ENCODE measurements at places on chromosomes 7 and 10.
A peak's percentile ranks its signal among the peaks of the same experiment; 100 is the strongest.

DNA sequence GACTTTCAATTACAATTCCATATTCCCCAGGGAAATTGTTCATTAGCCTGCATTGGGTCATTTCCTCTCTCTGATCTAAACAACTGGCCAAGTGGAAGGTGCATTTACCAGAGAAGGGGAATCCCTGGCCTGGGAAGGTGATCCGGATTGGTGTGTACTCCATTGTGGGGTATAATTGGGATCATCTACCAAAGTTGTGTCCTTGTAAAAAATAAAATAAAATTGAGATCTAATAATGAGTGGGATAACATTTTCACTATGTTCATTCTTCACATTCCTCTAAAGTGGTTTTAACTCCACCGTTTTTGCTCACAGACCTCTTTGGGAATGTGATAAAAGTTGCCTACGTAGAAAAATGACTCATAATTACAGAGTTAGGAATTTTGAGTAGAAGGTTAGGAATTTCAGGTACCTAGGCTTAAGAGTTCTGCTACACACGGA lies 22.8 kb downstream of the ARL5B start:
- no peak for DNase-seq

- DNase-seq: no peak
These were observed 200.4 kb downstream of the FAM107B start for GRCh38 chr10:14574291-14574690.

- peak; percentile 34 for DNase-seq
These were observed 38.4 kb upstream of the GDF10 start for GRCh38 chr10:47261556-47261955.

- no peak for DNase-seq
These were observed 92.9 kb upstream of the ADAM12 start for GRCh38 chr10:126481181-126481580.

DNA sequence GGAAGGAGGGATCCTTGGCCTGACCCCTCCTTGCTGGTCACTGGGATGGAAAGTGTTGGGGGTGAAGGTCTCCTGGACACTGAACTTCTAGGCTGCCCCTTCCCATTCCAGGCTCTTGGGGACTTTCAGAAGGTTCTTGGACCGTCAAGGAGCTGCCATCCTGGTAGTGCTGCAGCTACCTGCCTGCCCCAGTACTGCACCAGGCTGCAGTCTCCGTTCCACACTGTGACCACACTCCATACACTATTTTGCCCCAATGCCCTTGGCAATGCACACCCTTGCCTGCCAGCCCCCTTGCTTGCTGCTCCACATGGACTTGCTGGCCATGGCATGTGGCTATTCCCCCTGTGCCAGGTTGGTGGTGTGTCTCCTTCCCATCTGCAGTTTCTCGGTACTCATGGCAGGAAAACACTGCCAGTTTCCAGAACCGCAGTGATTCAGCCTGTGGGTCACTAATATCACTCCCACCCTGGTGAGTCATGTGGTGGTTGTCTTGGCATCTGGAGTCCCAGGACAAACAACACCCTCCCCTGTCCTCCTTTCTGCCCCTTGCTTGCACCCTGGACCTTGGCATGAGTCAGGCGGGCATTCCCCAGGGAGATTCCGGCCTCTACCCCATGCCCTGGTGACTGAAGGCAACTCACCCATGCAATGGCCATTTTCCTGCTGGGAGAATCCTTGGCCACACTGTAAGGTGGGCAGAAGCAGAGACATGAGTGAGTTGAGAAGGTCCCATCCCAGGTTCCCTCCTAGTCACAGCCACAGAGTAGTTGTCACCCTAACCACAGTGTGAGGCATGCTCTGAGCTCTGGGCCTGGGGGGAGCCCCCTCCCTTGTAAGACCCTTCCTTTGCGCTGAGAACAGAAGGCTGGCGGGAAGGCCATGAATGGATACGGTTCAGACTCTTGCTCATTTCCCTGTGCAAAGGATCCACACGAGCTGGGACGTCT lies 32.8 kb downstream of the GOLGA7B start:
- no peak for DNase-seq

DNA sequence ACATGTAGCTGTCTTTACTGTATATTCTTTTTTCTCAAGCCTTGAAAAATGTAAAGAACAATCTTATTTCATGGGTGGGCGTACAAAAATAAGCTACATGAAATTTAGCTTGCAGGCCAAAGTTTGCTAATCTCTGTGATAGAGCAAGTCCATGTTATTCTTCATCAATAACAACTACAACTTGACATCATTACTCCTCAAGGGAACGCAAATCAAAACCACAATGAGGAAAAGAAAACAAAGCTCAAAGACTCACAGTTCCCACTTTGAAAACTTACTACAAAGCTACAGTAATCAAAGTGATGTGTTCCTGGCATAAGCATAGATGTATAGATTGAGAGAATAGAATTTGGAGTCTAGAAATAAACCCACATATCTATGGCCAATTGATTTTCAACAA lies 62.5 kb downstream of the GNA12 start:
- no peak for DNase-seq

DNA sequence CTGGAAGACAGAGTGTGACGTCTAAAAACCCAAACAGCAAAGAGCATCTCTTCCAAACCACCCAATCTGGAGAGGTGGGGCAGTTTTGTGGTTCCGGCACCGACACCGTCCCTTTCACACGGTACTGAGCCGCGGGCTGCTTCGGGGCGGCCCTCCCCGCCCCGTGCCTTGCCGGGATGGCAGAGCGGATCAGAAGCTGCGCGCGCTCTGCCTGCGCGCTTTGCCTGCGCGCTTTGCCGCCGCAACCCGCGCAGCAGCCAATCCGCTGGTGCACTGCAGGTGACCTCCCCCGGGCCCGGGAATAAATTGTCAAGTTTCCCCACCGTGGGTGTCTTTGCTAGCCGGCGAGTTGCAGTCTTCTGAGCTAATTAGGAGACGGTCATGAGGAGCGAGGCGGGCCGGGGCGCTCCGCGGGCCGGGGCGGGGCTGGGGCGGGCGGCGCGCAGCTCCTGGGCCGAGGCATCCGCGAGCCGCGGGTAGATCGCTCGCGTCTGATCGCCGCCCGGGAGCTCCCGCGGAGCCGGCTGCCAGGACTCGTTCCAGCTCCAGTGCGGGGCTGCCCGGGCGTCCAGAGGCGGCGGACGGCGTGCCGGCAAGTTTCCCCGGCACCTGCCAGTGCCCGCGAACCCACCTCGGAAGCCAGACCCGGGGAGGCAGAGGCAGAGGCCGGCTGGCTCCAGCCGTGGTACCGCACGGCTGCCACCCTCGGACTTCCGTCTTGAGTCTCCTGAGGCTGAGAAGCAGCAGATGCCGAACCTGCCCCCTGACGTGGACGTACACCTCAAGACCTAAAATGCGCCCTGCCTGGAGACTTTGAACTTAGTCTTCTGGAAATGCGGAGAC lies 536.0 kb upstream of the GALNT17 start:
- DNase-seq: no peak

GRCh38 chr7:96707901-96708774 lies 1.5 kb downstream of the SEM1 start:
- no peak for DNase-seq

DNA sequence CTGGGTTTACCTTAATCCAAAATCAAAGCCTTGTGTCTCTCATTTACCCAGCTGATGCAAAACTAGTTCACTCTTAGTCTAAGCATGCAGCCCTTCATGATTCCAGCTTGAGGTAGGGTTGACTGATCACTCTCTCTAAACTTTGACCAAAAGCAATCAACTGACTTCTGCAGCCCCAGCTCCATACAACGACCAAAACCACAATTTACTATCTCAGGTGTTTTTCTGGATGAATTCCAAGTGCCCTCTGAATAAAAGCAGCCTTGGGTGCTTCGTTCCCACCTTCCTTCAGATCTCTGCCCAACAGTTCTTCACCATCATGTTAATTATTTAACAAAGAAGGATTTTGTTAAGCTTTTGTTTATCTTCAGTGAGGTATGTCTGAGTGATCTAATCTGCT lies 62.6 kb downstream of the CCDC6 start:
- DNase-seq: no peak

- no peak for DNase-seq
These were observed 47.2 kb downstream of the NEURL1 start for GRCh38 chr10:103540722-103541121.

DNA sequence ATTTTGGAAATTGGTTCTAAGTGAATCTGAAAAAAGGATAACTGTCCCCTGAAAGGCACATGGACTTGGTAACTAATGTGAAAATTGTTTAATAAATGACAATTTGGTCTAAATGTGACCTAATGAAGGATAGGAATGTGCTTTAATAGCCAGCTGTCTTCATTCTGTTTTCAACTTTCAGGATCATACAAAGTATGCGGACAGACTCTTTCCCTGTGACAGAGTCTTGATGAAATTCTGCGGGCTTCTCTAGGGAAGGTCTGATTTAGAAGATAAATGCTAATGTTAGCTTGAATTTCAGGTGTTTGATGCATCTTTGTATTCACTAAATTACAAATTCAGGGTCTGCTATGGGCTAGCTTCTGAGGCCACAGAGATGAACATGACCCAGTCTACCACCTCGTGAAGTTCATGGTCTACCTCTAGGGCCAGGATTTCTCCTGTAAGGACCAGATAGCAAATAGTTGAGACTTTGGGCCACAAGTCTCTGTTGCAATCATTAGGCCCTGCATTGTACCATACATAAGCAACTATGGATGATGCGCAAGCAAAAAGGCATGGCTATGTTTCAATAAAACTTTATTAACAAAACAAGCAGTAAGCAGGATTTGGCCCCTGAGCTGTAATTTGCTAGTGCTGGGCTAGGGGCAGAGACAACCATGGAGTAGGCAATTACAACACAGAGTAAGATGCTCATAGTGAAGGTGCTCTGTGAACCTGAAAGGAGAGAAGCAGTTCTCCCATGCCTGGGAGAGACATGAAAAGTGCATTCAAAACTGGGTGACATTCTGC lies 368.6 kb downstream of the INHBA start:
- no peak for DNase-seq

DNA sequence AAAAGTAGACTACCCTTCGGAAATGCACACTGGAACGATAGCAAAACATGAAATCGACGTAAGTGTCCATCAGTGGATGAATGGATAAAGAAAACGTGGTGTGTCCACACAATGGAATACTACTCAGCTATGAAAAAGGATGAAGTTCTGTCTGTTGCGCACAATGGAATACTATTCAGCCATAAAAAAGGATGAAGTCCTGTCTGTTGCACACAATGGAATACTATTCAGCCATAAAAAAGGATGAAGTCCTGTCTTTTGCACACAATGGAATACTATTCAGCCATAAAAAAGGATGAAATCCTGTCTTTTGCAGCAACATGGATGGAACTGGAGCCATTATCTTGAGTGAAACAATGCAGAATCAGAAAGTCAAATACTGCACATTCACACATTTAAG lies 591.8 kb downstream of the PTPRN2 start:
- DNase-seq: no peak

- DNase-seq: no peak
These were observed 54.4 kb downstream of the ARMH3 start for GRCh38 chr10:102001435-102002068.

- DNase-seq: no peak
These were observed 79.4 kb downstream of the VWC2 start for GRCh38 chr7:49852619-49853462.

- DNase-seq: no peak
These were observed 46.8 kb downstream of the NRAP start for GRCh38 chr10:113617086-113617485.

- no peak for DNase-seq
These were observed 109.5 kb downstream of the NRF1 start for GRCh38 chr7:129721068-129721467.

DNA sequence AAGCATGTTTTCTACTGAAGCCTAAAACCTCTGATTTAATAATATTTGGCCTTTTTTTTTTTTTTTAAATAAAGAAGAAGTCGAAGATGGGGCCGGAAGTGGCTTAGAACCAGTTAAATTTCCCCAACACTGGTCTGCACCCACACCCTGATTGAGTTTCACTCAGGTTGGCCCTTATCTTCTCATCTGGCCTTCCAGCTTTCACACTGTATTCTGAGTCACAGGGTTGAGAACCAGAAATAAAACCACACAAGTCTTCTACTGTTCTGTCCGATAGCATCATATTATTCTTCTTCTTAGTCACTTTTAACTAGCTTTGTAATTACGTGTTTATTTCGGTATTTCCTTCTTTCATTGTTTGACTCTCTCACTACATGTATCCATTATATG lies 9.9 kb downstream of the ZNF365 start:
- DNase-seq: no peak

DNA sequence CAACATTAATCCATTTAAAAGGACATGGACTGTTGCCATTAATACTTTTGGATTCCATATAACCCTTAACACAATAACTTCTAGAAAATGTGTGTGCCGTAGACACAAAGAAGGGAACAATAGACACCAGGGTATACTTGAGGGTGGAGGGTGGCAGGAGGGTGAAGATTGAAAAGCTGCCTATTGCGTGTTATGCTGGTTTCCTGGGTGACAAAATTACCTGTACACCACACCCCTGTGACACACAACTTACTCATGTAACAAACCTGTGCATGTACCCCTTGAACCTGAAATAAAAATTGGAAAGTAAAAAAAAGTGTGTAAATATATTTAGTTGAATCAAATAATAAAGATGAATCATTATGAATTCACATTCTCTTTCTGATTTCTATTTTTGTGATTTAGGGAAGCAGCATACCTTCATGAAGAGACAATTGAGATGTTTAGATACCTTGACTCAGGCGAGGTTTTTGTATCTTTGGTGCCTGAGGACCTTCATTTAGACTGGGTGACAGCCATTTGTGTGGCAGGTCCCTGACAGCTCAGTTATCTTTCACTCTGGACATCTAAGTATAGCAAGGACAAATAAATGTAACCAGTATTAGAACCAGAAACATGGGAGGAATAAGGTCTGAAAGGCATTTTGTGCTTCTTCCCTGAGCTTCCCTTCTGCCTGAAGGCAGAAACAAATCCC lies 28.7 kb downstream of the GIMAP8 start:
- no peak for DNase-seq

DNA sequence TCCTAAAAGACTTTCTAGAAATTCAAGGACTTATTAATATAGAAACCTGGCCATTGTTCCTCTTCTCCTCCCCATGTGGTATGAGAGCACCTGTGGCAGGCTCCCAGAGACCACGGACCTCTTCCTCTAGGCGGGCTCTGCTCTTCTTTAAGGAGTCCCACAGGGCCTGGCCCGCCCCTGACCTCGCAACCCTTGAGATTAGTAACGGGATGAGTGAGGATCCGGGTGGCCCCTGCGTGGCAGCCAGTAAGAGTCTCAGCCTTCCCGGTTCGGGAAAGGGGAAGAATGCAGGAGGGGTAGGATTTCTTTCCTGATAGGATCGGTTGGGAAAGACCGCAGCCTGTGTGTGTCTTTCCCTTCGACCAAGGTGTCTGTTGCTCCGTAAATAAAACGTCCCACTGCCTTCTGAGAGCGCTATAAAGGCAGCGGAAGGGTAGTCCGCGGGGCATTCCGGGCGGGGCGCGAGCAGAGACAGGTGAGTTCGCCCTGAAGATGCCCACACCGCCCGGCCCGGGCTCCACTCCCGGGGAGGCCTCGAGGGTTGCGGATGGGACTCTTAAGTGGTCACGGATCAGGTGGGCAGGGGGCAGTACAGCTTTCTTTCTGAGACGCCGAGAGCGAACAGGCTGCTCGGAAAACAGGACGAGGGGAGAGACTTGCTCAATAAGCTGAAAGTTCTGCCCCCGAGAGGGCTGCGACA lies at the start of gene SLC26A4:
TSS of gene SLC26A4 (plus strand) at position 448 of the 700 bp plus-strand sequence. CDS start 814 bp downstream, outside the sequence.
- DNase-seq: no peak
